ENCODE measurements at places on chromosomes 7 and 10. TPM values are rescaled to one million over a fixed set of nuclear protein-coding genes. Genes with fewer than 3 reads are reported as not detected.

PSMA2 gene
- 172 TPM for total RNA-seq

MUC12 gene
- total RNA-seq = not detected

MMP21 gene
- total RNA-seq = not detected

ANKRD61 gene
- total RNA-seq = not detected

ITIH5 gene
- not detected for total RNA-seq

SPDYE5 gene
- not detected for total RNA-seq
